COR-L47 (cell line): ENCODE measurements at places on chromosomes 1 and 21.
A peak's percentile ranks its signal among the peaks of the same experiment; 100 is the strongest.

DNA sequence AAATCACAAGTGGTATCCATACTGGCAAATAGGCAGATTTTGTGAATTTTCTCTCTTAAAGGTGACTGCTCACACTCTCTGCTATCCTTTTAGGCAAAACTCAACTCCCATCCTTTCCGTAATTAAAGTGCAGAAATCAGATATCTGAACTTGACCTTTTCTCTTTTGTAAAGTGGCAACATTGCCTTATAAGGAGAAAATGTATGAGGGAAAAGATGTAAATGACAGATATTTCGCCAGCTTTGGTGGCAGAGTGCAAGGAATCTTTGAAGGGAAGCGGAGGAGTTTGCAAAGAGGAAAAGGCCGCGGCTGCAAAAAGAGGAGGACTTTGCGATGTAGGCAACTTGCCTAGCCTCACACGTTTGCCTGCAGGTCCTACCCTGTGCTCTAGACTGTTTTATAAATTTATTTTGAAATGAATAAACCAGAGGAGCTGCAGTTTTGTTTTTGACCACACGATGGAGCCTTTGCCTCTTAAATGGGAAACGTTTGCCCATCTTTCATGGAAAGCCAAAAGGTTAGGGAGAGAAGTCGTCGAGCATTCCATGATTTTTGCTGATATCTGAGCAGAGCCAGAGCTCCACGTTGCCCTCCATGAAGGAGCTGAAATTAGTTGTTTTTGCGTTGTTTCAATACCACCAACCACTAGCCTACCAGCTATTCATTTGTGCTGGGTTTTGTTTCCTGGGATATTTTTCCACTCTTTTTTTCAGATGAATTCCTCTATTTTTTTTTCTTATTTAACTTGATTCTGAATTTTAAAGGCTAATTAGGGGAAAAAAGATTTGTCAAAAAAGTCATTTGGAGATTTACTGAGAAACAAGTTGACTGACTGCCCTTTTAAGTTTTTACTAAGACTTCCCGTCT, 242.3 kb downstream of the LMX1A start:
- DNase-seq = peak; percentile 58

GRCh38 chr1:2828586-2829250, 27.2 kb upstream of the TTC34 start:
- DNase-seq = no peak

- DNase-seq = no peak
Observed at GRCh38 chr1:39895731-39896480, 5.8 kb downstream of the MYCL start.

DNA sequence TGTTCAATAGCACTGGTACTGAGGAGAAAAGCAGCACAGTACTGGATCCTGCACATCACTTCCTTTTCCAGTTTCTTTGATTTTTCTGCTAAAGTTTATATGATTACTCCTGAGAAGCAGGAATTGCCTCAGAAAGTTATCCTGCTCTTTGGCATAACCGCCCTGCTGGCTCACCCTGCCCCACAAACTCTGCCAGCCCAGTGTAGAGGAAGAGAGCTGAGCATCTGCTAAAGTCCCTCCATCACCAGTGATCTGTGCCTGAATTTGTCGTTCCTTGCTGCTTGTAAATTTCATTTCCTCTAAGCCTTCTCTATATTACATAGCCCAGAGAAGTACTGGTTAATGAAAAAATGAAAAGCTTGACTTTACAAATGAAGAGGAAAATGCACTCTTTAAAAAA, 87.0 kb upstream of the C1orf21 start:
- DNase-seq = no peak

- no peak for DNase-seq
Observed at GRCh38 chr1:84968865-84969264, 28.0 kb downstream of the MCOLN2 start.

- DNase-seq = no peak
Observed at GRCh38 chr1:203026666-203027663, 674 bp downstream of the PPFIA4 start.

DNA sequence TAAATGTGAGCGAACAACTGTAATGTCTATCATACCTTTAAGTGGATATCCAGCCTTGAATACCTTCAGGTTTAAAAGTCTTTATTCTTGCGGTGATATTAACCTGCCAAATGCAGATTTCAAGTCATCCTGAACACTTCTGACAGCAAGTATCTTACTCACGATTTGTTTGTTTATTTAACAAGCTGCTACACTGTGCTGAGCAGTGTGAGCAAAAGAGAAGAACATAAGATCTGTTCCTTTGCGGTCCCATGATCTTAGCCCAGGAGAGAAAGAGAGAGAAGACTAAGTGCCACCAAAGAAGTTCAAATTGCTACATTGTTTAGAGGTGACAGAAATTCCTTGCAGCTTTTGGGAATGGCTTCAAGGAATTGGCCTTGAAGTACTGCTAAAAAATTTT, 9.5 kb upstream of the IL24 start:
- DNase-seq = no peak

- DNase-seq = no peak
Observed at GRCh38 chr1:224745394-224745793, 129.3 kb downstream of the CNIH3 start.

- peak; percentile 74 for DNase-seq
Observed at GRCh38 chr1:205319081-205320018, 2.2 kb downstream of the NUAK2 start.

DNA sequence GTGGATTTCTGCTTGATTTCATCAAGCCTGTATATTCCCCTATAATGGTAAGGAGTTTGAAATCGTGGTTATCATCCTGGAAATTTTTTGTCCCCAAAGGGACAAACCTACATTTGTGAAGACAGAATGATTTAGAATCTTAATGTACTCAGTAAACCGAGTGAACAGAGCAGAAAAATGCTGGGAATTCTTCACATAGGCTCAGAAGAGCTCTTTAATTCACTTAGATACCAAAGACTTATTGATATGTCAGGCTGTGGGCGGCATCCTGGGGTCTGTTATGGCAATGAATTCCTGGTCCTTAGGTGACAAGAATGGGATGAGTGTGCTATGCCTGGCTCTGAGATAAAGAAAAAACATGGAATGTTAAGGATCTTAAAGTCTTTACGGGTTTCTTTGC, 74.9 kb downstream of the ROR1 start:
- DNase-seq = no peak

DNA sequence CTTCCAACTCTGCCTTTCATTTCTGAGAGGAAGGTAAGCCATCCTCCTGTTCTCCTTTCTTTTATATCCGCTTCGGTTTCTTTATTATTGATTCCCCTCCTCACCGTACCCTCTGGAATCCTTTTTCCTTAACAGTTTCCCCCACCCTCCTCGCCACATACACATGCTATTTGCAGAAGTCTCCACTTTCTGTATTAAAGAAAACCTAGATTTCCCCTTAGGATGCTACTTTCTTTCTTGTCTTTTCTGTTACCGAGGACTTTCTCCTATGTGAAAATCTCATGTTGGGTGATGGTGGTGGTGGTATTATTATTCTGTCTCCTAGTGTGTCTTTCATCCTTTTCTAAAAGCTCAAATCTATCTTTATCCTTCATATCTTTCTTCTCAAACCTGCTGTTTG, 62.3 kb downstream of the AK4 start:
- DNase-seq = no peak

- DNase-seq = no peak
Observed at GRCh38 chr1:53891678-53892077, 2.1 kb upstream of the YIPF1 start.

DNA sequence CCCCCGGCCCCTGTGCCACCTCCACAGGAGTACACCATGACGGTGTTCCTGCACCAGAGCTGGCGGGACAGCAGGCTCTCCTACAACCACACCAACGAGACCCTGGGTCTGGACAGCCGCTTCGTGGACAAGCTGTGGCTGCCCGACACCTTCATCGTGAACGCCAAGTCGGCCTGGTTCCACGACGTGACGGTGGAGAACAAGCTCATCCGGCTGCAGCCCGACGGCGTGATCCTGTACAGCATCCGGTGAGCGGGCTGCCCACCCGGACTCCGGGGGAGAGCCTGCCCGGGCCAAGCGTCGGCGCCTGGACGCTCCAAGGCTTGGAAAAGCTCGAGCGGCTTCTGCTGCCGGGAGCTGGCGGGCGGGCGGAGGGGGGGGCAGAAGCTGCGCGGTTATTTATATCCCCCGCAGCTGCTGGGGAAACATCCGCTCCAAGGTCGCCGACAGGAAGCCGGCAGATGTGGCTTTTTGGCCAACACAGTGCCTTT, 6.4 kb downstream of the GABRD start:
- no peak for DNase-seq

- no peak for DNase-seq
Observed at GRCh38 chr1:61056196-61056572, 26.2 kb upstream of the NFIA start.

- no peak for DNase-seq
Observed at GRCh38 chr1:207314816-207315215, 6.7 kb upstream of the CD55 start.

GRCh38 chr21:16460936-16461335, 731.2 kb downstream of the USP25 start:
- no peak for DNase-seq

- no peak for DNase-seq
Observed at GRCh38 chr1:152932170-152932811, 14.7 kb upstream of the SPRR5 start.

- DNase-seq = no peak
Observed at GRCh38 chr1:178077917-178078316, 16.0 kb upstream of the RASAL2 start.

- no peak for DNase-seq
Observed at GRCh38 chr1:7300893-7301663, 470.0 kb upstream of the VAMP3 start.

GRCh38 chr1:114597949-114598348, 16.5 kb upstream of the BCAS2 start:
- DNase-seq = no peak

DNA sequence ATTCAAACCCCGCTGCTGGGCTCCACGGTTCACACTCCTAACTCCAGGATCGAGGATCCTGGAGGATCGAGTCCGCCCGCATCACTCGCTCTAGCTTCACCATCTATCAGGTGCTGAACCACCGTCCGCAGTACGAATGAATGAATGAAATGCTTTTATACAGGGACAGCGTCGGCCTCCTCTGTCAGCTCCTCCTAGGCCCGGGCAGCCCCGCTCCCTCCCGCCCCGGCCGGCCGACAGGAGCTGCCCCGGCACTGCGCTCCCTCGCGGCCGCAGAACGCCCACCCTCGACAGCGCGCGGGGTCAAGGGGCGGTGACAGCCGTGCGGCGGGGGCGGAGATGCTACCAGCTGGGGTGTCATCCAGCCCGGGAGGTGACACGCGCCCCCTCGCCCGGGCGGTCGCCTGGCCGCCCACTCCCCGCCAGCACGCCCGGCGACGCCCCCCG, 520 bp downstream of the ZBTB17 start:
- no peak for DNase-seq

DNA sequence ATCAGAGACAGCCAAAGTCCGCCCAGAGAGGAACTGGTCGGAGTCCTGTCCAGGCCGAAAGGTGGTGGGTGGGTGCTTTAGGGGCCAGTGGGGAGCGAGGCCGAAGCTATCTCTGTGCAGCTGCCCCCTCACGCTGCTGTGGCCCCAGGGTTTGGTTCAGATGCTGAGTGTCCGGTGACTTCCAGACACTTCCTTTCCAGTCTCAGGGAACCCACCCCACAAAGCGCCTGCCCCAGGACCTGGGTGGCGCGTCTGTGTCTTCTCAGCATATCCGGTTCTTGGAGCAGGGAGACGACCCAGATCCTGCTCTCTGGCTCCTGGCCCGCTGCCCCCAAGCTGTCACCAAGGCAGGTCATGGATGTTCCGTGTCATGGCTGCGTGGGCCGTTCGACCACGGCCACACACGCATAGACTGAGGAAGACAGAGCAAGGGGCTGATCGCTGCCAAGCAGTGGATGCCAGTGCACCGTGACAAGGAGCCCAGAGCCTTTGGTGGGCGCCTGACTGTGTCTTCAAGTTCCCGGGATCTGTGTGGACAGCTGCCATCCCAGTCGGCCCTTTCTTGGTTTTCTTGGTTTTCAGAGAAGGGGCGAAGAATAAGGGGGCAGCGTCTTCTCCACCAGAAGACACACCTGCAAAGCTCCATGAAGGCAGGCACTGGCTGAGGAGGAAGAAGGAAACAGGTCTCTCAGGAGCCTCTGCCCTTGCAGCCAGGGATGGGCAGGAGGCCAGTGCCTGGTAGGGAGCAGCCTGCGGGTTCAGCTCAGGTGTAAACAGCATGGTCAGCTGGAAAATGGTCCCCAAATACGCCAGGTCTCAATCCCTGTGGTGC, 22.9 kb upstream of the COL18A1 start:
- DNase-seq = no peak

DNA sequence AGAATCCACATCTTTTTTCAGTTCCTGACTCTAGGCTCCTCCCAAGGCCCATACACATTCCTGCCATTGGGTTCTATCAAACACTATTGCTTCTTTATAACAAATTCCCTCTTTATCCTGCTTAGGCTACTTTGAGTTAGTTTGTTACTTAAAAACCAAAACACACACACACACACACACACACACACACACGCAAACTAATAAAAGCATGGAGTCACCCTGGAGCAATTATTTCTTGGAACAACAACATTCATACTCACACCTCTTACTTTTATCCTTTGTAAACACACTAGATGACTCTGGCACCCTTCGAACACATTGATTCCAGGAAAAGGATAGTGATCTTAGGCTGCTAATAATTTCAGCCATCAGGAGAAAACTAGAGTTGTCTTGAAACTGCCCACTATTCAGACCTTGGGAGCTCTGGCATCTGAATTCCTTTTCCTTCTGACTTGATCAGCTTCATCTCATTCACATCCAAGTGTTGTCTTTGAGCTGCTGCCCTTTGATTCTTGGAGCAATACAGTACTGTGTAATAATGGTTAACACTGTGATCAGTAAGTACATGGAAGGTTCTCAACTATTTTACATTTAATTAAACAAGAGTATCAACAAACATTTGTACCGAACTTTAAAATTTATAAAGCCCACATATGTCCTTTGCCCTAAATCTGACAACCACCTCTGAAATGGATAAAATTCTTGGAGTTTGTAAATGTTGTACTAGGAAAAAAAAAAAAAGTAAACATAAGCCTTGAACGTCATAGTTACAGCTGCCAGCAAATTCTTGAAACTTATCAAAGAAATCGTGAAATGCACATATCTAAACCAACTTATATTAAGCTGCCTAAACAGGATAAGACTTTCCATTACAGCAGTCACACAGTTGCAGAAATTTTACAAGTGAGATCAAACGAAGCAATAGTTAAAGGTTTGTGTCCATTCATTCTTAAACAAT, 2.8 kb upstream of the SEC22B start:
- DNase-seq = no peak

DNA sequence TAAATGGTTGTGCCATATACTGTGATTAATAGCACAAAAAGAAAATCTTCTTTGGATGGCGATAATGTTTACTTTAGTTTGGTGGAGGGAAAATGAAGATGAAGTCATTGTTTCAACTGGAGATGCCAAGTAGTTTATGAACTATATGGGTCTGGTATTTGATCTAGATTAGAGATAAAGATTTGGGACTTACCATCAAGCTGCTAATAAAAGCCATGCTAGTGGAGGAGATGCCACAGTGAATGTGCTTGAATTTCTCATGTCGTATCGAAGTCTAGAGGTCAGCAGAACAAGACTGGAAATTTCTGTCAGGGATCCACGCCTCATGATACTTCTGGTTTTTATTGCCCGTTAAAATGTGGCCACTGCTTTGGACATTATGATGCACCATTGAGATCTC, 742.0 kb downstream of the NCAM2 start:
- DNase-seq = no peak
